ENCODE measurements at places on chromosomes 3 and 15. TPM values are rescaled to one million over a fixed set of nuclear protein-coding genes. Genes with fewer than 3 reads are reported as not detected.
A peak's percentile ranks its signal among the peaks of the same experiment; 100 is the strongest.

The HRG gene
- not detected for total RNA-seq

The SERINC4 gene
- total RNA-seq = 0.11 TPM

- DNase-seq = peak; percentile 96
These were observed 16.0 kb downstream of the ANKRD63 start for GRCh38 chr15:40266828-40267304.

GRCh38 chr3:100518244-100518643 lies 25.8 kb downstream of the TMEM45A start:
- no peak for DNase-seq

- no peak for DNase-seq
These were observed 40.1 kb upstream of the SEMA4B start for GRCh38 chr15:90160781-90161727.

GRCh38 chr3:32310918-32311839 lies 72.7 kb downstream of the CMTM8 start:
- DNase-seq = no peak

DNA sequence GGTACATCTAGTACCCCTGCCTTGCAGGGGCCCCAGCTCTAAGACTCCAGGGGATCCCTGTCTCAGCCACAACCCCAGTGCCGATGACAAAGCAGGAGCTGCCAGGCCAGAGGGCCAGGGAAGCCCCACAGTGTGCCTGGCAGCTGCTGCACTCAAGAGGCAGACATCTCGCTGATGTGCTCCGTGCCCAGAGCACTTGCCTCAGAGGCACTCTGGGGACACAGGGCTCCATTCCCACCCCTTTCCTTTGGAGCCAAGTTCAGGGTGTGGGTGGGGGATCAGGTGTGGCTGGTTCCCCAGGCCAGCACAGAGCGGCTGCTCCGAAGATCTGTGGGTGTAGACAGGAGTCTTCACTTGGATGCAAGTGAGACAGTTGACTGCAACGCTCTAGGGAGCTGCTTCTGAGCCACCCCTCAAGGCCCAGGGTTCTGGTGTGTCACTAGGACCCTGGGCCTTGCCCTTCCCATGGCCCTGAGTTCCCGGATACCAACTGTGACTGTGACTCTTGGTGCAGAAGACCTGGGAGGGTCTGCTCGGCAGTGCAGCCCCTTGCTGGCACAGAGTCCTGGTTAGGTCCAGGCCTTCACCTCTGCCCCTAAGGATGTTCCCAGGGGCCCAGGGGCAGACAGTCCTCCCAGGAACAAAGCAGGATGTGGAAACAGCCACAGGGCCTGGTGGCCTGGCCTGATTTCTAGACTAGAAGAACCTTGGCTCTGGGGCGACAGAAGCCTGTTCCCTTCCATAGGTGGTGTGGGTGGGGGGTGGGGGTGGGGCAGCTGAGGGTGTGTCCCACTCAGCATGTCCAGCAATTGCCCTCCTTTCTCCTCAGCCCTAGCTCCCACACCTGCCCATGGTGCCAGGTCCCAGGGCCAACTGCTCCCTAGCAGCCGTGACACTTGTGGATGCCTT lies 2.5 kb downstream of the NT5DC2 start:
- DNase-seq = peak; percentile 0

- DNase-seq = no peak
These were observed 304.1 kb downstream of the MCTP2 start for GRCh38 chr15:94535298-94536048.

GRCh38 chr3:182309120-182309519 lies 484.2 kb upstream of the ATP11B start:
- DNase-seq = peak; percentile 20

- no peak for DNase-seq
These were observed 273.4 kb upstream of the LRRFIP2 start for GRCh38 chr3:37447732-37448131.

DNA sequence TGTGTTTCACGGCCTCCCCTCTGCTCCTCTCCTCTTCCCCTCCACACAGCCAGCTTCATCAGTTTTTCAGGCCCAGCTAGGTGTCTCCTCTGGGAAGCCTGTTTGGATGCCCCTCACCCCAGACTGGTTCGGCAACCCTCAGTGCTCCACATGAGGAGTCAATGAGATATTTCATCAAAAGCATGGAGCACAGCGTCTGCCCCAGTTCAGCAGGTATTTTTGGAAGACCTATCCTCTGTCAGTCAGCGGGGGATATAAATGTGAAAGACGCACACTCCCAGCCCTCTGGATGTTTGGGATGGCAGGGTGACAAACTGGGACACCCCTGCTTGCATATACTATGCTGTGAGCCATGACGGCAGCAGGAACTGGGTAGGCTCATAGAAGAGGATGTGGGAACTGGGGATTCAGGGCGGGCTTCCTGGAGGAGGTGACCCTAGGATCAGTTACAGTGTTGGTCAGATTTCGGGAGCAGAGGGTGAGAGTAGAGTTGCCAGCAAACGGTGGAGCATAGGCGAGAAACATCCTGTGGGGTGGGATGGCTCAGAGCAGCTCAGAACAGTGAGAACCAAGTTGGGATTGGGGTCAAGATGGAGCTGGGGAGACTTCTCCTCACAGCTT lies 42.9 kb downstream of the PXYLP1 start:
- no peak for DNase-seq

DNA sequence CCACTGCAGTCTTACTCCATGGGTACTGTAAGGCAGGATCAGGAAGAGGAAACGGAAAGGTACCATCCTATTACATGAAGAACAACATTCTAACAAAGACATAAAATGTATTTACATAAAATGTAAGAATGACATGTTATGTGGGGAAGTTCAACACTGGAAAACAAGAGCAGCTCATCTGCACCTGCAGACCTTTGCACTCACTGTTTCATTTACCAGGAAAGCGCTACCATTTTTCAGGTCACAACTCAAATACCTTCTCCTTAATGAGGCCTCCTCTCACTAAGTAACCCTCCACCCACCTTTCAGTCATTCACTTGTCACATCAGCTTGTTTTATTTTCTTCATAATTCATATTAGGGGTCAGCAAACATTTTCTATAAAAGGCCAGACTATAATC lies 2.6 kb downstream of the TMCC1 start:
- DNase-seq = no peak

DNA sequence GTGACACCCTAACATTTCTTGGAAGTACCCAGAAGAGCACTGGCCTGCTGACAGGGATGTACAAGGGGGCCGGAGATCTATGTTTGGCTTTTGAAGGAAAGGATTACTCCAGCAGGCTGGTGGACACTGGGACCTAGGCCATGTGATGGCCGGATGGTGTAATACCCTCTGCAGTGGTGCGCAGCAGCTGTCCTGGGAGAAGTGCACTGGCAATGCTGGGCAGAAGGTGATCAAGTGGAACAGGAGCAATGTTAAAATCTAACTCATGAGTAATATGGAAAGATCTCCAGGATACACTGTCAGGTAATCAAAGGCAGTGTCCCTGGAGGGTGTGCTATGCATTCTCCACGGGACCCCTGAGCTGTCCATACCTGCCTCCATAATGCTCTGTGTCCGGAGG lies 71.2 kb upstream of the POMGNT2 start:
- DNase-seq = no peak

GRCh38 chr15:80567721-80568157 lies 127.4 kb upstream of the ABHD17C start:
- peak; percentile 72 for DNase-seq

DNA sequence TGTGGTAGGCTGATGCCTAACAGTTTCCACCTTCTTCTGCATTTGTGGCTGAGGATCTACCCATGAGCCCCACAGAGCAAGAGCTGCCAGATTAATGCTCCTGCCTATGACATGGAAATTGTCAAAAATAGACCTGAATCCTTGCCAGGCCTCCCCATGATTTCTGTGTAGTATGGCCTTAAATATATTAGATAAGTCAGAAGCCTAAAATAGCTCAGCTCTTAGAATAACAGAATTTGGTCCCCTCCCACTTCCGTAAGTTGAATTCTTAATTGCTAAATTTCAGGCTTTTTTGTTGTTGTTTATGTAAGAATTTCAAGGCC lies 129.0 kb downstream of the SERPINI1 start:
- no peak for DNase-seq
